ENCODE measurements at places on chromosomes 5 and 9.

DNA sequence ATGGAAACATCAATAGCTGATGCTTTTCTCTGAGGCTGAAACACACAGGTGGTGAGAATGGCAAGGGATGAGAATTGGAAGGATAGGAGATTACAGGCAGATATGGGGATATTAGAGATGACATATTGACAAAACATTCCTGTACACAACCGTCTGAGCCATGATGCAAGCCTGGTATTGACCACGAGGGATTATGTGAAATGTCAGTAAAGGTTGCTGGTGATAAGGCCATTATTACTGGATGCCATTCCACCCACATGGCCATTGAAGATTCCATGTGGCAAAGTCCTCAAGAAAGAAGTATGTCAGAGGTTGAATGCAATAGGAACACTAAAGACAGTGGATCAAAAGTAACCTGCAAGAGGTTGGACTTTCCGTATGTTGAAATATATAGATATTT lies 15.7 kb downstream of the GRAMD2B start:
- DNase-seq, result no peak

DNA sequence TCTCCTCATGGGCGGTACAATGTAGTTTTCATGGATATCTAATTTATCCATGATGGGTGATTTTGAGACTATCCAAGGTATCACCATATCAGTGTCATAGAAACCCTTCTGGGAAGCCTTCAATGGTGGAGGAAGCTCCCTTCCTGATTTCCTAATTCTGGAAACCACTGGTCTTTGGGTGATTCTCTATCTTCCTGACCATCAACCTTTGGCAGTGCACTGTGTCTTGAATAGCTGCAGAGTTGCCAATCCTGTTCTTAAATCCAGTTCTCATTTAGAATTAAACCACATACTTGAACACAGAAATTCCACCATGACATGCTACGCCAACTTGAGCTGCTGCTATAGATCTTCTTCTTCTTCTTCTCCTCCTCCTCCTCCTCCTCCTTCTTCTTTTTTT lies 161.7 kb upstream of the KLF9 start:
- no peak for DNase-seq

DNA sequence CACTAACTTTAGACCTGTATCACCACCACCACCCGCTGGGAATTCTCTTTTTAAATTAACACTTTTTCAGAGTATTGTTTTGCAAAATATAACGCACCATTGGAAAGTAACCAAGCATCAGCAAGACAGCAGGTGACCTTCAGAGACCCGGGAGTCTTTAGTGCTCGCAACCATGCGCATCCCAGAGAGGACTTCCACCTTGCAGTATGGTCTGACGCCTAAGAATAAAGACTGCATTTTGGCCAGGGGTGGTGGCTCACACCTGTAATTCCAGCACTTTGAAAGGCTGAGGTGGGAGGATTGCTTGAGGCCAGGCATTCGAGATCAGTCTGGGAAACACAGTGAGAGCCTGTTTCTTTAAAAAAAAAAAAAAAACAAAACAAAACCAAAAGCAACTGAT lies 113.8 kb downstream of the MED27 start:
- no peak for DNase-seq

DNA sequence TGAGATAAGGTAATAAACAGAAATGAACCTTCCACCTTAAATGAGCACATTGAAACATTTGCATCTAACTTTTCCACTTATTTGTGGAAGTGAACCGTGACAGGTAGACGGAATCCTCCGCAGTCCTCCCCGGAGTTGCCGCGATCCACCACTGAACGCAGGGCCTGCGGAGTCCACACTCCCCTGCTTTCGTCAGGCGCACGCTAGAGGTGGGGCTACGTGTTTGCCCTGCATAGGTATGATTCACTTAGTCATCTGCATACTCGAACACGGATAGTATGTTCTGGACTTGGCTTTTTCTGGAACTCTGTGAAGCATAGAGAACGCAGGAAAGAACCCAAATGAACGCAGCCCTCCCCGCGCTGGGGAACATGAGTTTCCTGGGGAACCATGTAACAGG lies 272.8 kb upstream of the IRX4 start:
- DNase-seq, result no peak

DNA sequence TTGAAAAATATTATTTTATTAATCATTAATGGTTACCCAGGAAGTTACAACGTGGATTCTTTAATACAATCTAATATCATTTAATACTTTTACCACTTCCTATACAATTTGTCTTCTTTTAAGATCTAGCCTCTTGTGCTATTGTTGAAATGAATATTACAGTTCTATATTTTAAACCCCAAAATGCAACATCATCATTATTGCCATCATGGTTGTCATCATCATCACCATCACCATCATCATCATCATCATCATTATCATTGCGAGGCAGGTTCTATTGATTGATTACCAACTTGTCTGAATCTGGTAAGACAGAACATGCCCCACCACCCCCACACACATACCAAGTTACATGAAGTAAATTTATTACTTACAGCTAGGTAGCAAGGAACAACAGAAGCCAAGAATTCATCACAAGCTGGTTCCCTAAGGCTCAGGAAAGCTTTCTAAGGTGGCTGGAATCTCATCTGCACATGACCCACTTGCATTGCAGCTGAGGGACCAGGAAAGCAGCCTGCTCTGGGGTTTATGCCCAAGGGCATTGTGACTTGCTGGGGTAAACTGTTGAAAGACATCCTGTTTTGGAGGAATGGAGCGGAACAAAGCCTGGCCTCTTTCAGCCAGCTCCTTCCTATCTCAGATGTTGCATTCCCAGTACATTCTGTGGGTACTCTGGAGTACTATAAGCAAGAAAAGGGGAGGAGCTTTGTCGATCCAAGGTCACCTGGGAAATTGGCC lies 418.1 kb downstream of the PRR16 start:
- DNase-seq, result no peak

DNA sequence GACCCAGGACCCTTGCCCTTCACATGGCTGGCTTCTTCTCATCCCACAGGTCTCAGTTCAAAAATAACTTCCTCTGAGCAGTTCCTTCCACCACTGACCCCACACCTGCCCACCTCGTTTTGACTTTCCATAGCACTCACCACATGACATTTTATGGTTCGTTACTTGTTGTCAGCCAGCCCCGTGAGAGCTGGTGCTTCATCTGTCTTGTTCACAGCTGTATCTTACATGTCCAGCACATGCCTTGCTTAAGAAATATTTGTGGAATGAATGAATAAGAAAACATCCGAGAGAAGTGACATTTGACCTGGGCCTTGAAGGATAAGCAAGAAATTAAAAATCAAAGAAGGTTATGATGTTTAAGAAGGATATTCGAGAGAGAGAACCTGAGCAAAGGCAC lies 193.9 kb downstream of the RFK start:
- no peak for DNase-seq

- DNase-seq, result no peak
Measured at GRCh38 chr5:172499287-172499686, 45.0 kb upstream of the SH3PXD2B start.

DNA sequence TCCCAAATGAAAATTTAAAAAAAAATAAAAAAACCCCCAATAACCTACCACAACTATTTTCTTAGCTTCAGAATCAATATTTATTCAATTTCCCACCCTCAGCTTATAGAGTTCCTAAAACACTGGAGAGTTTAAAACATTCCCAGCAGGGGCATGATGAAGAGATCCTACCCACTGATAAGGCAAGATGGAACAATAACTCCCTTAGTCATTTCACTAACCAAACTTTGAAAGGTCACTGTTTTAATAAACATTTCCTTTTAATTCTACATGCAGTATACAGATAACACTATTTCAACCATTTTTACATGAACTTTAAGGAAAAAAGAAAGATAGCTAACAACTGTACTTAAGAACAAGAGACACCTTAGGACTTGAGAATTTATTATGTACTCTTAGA lies 34.9 kb upstream of the ACOT12 start:
- DNase-seq, result no peak

DNA sequence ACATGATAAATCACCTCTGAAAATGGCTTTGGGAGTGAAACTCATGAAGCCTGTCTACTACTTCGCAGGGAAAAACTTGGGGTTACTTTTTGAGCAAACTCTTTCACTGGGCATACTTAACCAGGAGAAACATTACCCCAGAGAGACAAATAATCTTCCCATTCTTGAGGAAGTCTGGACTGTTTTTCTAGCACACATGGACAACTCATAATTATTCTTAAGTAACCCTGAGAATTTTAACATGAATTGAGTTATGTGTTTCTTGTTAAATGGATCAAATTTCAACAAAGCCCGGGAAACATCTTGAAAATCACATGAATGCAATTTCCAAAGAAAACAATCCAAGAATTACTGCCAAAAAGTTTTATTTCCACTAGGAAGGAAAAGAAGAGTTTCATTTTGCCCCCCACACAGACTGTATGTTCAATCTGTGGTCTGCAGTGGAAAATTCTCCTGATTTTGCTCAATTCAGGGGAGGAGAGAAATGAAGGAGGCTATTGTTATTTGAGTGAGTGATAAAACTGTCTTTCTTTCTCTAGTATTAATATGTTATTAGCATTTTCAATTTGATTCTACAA lies 564.8 kb upstream of the CLINT1 start:
- no peak for DNase-seq

DNA sequence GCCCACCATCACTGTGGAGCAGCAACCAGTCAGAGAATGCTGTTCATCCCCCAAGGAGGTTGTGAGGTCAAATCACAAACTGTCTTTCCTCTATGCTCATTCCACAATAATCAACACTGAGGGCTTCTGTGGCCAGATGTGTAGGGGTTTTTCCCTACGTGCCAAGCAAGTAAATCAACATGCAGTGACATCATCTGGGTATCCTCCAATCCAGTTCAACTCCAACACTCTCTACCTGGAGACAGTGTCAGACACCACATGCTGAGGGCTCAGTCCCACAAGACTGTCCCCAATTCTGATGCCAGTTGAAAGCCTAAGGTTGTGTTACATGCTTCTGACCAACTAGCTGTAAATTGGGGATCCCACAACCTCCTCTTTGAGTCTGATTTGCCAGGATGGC lies 57.3 kb upstream of the DMRT1 start:
- DNase-seq, result no peak

DNA sequence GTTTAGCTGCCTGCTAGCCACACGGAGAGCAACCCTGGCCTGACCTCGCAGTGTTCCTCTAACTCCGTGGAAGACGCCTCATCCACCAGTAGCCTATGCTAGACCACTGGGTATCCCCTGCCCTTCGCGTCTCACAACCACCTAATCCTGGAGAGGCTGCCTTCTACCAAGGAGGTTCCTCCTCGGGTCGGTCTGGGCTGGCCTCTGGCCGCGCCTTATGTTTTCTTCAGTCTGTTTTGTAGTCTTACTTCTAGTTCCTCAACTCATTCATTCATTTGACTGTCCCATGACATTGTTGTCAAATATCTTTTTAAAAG lies 1.6 kb upstream of the TPM2 start:
- DNase-seq, result no peak

GRCh38 chr5:157267025-157267424 lies 1.1 kb downstream of the CYFIP2 start:
- DNase-seq, result no peak

DNA sequence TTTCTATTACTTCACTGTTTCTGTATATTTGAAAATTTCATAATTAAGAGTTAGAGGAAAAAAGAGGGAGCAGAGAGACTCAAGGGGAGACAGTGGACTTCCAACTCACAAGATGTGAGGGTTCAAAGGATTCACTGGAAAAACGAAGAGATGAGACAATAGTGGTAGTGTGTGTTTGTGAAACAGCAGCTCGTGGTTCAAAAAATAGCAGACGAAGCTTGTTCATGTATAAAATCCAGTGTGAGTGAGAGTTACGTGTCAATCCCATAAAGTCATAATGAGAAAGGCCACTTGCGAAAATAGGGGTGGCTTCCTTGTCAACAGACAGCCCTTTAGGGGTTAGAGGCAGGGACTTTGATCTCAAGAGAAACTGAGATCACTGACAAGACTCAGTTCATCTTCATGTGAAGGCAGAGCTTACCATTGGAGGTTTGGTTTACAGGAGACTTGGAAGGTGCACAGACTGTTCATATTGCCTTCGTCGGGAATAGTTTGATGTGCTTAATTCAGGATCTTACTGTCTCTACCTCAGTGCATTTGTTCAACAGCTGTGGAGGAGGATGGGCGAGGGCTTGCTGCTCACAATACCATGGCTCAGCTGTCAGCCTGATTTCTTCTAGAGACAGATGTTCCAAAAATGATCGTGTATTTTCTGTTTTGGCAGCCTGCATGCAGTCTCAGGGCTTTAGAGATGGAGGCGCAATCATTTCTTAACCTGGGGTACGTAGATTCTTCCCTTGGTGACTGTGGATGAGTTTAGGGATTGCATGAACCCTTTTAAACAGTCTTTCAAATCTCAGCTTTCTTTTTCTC lies 105.7 kb upstream of the KLF9 start:
- DNase-seq, result no peak

DNA sequence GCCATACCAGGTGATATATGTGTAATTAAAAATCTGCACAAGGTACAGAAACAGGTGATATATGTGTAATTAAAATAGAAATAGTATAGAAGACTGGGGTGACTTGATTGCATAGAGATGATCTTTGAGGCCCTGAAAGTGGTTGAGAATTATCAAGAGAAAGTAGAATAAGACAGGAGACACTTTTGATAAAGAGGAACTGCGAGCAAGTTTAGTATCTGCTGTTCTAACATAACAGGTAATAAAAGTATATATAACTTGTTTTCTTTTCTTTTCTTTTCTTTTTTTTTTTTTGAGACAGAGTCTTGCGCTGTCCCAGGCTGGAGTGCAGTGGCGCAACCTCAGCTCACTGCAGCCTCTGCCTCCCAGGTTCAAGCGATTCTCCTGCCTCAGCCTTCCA lies 5.4 kb downstream of the SNX2 start:
- DNase-seq, result no peak

GRCh38 chr9:114155995-114156656 lies 789 bp downstream of the COL27A1 start:
- DNase-seq, result no peak

- DNase-seq, result no peak
Measured at GRCh38 chr9:93154293-93154903, 20.3 kb upstream of the NINJ1 start.

- no peak for DNase-seq
Measured at GRCh38 chr5:153496835-153497234, 6.4 kb downstream of the GRIA1 start.

DNA sequence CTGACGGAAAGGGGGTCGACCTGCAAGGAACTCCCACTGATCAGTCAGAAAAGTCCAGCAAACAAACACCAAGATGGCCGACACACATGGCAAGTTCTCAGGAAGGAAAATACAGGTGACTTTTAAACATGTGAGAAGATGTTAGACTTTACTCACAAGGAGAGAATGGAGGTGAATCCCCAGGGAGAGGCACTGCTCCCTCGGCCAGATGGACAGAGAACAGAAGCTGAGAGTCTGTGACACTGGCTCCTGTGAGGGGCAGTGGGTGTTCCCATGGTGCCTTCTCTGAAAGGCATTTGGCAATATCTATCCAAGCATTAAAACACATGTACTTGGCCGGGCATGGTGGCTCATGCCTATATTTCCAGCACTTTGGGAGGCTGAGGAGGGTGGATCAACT lies 22.8 kb downstream of the COL5A1 start:
- DNase-seq, result no peak

DNA sequence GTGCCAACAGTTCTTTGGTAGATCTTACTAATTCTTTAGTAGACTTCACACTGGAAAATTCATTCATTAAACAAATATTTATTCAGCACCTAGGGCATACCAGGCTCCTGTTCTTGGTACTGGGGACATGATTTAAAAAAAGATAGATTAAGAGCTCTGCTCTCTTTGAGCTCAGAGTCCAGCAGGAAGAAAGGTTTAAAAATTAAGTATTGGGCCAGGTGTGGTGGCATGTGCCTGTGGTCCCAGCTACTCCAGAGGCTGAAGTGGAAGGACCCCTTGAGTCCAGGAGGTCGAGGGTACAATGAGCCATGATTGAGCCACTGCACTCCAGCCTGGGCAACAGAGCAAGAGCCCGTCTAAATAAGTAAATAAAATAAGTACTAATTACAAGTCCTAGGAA lies 41.4 kb downstream of the ENC1 start:
- DNase-seq, result no peak

All from occipital lobe (tissue), 3 donors.